Fibroblast of pulmonary artery (primary cell): ENCODE measurements at places on chromosomes 5 and 9.

- DNase-seq: no peak
These were observed 18.1 kb upstream of the SYK start for GRCh38 chr9:90783552-90783951.

DNA sequence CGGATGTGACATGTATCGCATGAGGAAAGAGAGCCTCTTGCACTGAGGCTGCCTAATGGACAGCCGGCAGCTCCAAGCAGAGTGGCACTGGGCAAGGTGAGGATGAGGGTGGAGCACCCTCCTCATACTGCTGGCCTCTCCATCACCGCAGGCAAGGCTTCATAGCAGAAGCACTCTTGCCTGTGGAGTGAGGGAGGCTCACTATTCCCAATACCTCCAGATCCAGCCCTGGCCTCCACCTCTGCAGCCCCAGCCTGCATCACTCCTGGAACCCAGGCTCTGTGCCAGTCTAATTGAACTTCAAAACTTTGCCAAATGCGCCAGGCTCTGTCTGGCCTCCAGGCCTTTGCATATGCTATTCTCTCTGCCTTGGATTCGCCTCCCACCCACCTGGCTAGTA lies 29.7 kb upstream of the ARAP3 start:
- DNase-seq: no peak

DNA sequence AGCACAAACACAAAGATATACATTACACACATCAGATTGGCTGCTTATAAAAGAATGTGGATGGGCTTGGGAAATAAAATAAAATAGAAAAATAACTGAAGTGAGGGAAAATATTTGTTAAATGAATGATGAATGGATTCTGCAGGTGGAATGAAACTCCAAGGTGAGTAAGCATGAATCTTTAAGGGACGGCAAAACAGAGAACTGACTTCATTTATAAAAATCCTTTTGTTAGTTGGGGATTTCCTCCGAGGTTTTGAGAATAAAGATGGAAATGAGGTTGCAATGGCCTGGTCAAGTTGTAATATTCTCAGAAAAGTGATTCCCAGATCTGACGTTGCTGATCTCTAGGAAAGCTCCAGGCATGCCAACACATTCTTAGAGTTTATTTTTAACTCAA lies 20.9 kb upstream of the SEMA6A start:
- DNase-seq: no peak

- DNase-seq: no peak
These were observed 58.3 kb downstream of the CYFIP2 start for GRCh38 chr5:157324237-157324636.

DNA sequence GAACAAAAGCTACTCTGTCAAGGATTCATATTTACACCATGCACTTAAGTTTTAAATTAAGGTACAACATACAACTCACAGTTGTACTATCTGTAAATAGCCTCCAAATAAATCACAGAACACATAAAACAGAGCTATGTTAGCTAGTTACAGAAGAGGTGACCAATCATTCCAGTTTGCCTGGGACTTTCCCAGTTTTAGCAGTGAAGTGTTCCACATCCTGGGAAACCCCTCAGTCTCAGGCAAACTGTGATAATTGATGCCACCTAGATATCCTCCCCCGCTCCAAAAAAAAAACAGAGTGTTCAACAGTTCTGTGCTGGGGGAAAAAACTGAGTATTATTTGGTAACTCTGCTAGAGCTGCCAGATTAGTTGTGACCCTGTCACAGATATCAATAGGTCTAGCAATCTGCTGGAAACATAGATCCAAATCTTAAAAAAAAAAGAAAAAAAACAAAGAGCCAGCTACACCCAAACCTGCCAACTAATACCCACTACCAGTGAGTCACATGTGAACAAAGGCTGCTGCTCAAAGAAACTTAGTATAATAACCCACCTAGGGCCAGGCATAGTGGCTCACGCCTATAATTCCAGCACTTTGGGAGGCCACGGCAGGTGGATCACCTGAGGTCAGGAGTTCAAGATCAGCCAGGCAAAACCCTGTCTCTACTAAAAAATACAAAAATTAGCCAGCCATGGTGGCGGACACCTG lies 5.7 kb downstream of the TBCA start:
- DNase-seq: no peak

GRCh38 chr5:84436866-84437265 lies 52.2 kb upstream of the EDIL3 start:
- peak; percentile 10 for DNase-seq

DNA sequence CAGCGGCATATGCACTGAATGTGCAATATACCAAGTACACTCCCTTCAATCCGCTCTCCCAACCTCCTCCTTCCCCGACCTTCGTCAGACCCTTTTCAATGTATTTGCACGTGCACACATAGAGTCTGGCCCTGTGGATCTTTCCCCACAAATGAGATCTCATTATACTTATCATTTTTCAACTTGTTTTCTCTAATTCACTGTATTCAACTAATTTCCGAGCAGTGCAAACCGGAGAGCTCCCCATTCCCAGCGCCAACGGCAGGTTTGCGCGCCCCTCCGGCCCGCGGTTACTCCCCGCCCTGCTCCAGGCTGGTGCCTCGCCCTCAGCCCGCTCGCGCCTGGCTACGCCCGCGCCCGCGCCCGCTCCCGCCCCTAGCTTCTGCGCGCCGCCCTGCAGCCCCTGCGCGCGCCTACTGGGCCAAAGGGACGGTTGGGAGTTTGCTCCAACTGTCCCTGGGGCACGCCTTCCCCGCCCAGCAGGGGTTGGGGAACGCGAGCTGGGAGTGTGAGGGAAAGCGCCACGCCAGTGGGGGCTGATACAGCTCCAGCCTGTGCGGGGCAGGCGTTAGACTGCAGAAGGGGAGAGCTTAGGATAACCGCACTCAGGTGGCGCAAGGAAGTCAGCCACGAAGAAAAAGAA lies 3.3 kb upstream of the CDC20B start:
- no peak for DNase-seq

DNA sequence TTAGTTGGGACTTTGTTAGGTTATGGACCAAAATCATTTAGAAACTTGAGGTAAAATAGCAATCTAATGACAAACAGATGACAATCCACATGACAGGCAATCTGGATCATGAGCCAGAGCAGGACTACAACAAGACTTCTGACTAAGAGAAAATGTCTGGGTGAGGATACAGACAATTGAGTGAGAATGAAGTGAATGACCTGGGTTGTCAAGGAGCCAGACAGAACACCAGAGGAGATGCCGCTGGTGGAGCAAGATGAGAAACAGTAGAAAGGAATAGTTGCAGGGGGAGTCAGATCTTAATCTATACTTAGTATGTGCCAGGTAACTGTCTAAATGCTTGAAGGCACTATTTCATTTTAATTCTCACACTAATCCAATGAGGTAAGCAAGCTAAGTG lies 277.8 kb downstream of the PRELID2 start:
- DNase-seq: no peak

DNA sequence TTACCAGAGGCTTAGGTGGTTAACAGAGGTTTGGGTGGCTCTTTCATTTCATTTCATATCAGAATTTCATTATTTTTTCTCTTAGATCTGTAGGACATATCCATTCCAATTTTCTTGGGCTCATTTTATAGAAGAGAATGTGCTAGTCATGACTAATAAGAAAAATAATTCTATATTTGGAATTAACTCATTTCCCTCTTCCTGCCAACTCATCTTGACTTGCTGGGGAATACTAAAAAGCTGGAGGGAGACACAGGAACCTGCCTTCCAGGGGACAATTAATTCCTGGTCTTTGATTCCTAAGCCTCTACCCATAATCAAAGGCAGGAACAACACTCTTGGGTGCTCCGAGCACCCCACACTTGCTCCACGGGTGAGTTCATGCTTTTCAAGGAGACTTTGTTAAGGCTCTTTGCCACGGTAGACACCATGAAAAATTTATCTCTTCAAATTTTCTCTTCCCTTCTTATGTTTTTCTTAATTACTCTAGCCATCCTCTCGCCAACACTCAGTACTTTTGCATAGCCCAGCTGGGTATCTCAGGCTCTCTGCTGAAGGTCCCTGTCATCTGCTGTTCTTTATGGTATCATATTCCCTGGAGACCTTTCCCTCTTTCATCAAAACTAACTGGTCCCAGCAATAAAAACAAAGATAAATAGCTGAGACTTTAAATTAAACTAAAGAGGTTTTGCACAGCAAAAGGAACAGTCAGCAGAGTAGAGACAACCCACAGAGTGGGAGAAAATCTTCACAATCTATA lies 273.9 kb downstream of the NPR3 start:
- DNase-seq: peak; percentile 29

DNA sequence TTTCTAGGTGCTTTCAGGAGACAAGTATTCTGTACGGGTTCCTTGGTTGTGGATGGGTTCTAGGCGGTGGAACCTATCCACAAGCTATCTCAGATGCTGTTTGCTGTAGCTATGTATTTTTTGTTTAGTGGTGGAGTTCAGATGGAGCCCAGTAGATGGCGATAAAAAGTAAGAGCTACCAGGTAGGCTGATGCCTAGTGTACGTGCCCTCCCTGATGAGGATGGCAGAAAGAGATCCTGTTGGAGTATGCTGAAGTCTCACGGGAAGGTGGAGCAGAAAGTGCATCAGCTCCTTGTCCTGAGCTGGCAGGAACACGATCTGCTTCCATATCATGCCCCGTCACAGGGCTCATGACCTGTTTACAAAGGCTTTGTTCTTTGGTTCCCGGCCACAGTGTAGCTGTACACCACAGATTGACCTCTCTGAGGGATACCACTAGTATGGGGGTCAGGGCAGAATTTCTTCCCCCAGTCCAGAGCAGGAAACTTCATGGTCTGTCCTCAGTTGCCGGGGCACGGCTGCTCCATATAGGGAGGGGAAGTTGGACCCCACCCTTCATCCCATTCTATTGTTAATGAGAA lies 12.6 kb upstream of the UGT3A2 start:
- peak; percentile 67 for DNase-seq

DNA sequence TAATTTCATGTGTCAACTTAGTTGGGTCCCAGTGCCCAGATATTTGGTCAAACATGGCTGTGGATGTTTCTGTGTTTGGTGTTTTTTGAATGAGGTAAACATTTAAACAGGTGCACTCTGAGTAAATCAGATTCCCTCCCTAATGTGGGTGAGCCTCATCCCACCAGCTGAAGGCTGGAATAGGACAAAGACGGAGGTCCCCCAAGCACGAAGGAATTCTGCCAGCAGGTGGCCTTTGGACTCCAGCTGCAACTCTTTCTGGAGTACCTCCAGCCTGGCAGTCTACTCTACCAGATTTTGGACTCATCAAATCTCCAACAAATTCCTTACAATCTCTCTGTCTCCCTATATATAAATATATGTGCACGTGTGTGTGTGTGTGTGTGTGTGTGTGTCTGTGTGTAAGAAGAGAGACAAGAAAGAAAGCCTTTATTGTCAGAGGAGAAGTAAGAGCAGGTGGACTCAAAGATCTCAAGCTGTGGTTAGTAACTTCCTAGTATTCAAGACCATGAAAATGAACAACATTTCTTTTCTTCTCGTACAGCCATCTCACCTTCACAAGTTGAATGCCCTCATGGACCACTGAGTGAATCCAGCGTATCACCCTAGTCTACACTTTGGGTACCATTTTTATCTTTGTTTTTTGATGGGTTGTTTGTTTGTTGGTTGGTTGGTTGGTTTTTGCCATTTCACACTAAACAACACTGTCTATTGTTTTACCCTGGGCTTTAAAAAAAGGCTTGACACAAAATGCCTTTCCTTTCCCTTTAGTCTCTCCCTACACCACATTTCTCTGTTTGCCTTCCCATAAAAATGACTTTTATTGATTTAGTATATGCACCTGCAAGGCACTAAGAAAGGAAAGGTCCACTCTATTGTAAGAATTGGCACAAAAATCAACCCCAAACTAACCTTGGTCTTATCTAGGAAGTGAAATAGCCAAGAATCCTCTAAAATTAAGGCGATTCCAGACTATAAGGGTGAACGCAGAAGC lies 118.7 kb downstream of the TENT4A start:
- no peak for DNase-seq

DNA sequence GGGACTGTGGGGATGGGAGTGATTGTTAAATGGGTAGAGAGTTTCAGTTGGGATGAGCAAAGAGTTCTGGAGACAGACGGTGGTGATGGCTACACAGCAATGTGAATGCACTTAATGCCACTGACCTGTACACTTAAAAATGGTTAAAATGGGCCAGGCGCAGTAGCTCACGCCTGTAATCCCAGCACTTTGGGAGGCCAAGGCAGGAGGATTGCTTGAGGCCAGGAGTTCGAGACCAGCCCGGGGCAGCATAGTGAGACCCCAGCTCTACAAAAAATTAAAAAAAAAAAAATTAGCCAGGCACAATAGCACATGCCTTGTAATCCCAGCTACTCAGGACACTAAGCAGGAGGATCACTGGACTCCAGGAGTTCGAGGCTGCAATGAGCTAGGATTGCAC lies 7.7 kb downstream of the LMAN2 start:
- no peak for DNase-seq

GRCh38 chr5:89105836-89106235 lies 222.9 kb upstream of the MEF2C start:
- DNase-seq: no peak

DNA sequence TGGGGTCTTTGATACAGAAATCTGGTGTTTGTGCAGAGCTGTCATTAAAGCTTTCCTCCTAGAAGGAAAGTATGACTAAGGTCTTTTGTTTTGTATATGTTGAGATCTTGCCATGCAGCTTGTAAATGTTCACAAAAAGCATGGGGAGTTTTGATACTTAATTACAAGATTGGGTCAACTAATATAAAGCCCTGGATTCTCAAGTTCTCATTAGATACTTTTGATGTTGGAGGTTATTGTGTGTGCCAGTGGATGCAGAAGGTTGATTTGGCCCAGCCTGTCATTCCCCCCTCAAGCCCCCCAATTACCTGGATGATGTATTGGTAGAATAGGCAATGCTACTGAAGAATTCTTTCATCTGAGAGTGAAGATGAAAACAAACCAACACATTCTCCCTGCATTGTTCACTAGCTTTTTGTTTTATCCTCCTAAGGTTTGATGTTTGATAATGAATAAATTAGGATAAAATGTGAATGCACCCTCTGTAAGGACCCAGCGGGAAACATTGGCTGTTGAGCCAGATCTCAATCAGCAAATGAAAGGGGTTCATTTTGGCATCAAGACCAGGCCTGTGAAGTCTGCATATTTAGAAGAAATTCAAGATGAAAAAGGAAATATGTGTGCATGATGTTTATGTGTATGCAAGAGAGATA lies 61.9 kb upstream of the ADAMTS19 start:
- no peak for DNase-seq
